ENCODE measurements at places on chromosomes 4 and X.

DNA sequence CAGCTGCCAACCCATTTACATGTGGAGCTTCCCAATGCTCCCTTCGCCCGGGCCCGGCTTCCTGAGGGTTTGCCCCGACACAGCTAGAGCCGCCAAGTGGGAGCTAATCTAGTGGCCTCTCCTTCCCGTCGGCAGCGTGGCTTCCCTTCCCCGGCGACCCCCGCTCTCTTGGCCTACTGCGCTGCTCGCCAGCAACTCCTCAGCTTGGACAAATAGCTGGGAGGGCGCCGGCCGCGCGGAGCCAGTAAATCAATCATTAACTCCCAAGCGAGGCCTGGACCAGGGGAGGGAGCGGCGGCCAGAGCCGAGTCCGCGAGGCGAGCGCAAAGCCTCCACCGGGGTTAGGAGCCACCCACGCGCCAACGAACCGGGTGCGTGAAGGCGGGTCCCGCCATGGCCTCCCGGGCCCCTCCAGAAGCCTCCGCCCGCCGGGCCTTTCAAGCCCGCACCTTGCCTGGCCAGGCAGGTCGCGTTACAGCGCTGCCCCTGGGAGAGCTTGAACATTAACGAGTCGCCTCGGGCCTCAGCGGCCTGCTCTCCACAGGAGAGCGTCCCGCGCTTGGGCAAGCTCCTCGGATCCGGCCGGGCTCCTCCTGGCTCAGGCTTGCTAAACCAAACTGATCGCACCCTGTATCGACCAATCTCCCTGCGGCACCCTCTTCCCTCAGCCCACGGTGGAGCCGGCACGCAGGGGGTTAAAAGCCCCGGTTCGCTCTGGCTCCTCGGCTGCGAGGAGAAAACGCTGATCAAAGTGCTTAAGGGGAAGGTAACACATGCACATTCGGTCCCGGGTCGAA, 10.6 kb upstream of the BCOR start:
- DNase-seq, result no peak

DNA sequence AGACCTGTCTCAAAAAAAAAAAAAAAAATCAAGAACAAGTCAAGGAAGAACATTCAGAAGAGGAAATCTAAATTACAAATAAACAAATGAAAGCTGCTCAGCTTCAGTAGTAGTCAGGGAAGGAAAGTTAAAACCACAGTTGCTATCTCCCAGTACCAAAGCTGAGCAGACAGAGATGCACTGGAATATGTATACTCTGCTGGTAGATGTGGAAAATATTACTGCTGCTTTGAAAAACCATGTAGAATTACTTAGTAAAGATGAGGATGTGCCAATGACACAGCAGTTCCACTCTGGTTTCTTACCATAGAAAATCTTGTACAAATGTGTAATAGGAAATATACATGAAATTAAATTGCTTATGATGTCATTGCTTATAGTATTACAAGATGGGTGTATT, 25.1 kb upstream of the PRKX start:
- DNase-seq, result no peak

- peak; percentile 99 for DNase-seq
These were observed 5.4 kb upstream of the CYTL1 start for GRCh38 chr4:5024673-5025072.

GRCh38 chr4:186936496-186937375, 213.1 kb upstream of the FAT1 start:
- DNase-seq, result no peak

- DNase-seq, result peak; percentile 36
These were observed 629.1 kb upstream of the ATOH1 start for GRCh38 chr4:93199492-93199891.

GRCh38 chr4:15488136-15488535, 18.5 kb downstream of the CC2D2A start:
- no peak for DNase-seq

DNA sequence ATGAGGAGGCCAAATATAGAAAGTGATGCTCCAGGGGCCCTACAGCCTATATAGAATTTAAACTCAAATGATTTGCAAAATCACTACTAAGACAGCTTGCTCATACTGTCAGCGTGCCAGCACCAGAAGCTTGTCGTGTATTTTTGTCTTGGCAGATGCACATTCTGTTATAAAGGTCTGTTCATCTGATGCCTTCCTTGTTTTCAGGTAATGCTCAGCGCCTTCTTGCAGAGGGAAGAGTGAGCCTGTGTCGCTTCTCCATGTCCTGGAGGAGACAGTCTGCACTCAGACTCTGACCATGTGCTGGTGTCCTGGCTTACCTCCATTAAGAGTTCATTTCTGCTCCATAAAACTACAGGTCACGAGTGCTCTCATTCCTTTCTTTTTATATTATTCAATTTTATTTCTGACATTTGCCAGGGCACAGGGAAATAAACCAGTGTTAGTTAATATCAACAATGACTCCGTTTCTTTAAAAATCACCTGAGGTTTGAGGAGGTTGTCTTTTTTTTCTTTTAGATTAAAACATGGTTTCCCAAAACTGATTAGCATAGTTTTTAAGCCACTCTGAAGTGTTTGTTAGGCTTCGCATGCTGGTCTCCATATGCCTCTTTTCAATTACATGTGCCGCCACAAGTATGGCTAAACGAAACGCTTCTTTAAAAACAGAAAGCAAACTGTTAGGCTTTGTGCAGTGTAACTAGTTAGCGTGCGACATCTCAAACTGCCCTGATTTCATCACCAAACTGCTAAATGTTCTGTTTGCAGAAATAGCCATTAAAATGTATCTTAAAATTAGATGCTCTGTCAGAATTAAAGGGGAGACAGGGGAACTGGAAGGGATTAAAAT, 215.2 kb upstream of the GK2 start:
- DNase-seq, result no peak

GRCh38 chr4:185437809-185438208, 12.0 kb upstream of the UFSP2 start:
- DNase-seq, result no peak

DNA sequence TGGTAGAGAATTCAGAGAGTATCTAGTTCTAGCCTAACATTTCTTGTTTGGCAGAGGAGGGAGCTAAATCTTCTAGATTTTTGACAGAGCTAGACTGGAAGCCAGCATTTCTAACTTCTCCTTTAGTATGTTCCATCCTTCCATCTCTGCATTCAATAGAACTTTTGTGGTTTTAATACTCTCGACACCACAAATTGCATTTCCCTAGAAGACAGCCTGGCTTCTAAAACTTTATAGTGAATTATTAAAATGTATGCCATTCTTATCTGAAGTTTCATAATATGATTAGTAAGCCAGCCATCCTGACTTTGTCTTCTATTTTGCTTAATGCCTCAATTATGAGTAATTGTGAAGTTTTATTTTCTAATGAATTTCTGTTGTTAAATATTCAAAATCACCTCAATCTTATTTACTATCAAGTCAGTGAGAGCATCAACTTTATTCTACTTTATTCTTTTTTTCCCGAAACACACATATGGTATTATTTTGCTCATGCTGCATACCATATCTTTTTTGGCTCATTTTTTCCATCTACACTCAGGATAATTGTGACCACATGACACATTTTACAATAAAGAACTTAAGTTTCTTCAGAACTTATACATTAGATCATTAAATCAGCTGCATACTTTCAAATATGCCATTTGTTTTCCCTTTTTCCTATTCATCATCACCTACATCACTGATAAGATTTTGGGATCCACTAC, 30.2 kb downstream of the EDNRA start:
- no peak for DNase-seq

DNA sequence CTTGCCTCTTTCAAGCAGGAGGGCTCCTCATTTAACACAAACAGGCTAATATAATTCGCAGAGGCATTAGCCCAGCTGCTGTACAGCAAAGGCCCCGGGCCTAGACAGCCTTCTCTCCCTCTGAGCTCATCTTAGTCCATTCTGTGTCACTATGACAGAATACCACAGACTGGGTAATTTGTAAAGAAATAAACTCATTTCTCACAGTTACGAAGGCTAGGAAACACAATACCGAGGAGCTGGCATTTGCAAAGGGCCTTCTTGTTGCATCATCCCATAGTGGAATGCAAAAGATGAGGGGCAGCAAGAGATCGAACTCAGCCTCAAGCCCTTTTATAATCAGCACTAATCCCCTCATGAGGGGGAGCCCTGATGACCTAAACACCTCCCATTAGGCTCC, 48.5 kb downstream of the TSPAN5 start:
- DNase-seq, result no peak

- peak; percentile 1 for DNase-seq
These were observed 45.5 kb downstream of the FAM9B start for GRCh38 chrX:8988446-8988845.

- DNase-seq, result no peak
These were observed 1471.6 kb upstream of the ADGRL3 start for GRCh38 chr4:59728496-59728895.

DNA sequence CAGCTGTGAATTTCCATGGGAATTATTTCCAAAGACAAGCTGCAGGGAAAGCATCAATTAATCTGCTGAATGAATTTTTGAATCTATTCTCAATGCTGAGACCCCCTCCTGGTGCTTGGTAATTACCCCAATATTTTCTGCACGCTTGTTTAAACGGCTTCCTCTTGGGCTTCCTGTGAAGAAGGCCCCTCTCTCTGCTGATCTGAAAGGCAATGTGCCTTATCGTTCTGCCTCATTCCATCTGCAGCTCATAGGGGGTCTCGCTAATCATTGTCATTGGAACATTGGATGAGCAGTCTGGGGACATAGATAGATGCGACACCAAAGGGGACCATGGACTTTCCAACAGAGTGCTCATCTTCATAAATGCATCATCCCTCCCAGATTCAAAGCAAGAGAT, 851.6 kb downstream of the PDHA2 start:
- no peak for DNase-seq

DNA sequence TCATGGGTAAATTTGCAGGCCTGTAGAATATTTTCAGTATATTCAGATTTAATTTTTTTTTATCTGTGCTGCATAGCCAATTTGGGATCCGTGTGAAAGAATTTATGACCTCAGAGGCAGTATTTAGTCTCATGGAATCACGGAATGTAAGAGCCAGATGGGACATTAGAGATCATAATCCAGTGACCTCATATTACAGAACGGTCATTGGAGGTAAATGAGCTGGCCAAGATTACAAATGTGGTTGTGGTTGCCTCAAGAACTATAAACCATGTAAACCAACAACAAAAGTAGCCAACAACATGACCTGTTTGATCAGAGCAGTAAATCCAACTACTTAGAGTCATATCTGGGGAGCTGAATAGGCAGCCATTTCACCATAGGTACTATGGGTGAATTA, 71.6 kb downstream of the AMOT start:
- DNase-seq, result no peak

GRCh38 chr4:179748837-179749236, 2306.6 kb upstream of the AGA start:
- DNase-seq, result no peak
